Renal cortex interstitium (tissue), 15 donors: ENCODE measurements at places on chromosomes 4 and X.

DNA sequence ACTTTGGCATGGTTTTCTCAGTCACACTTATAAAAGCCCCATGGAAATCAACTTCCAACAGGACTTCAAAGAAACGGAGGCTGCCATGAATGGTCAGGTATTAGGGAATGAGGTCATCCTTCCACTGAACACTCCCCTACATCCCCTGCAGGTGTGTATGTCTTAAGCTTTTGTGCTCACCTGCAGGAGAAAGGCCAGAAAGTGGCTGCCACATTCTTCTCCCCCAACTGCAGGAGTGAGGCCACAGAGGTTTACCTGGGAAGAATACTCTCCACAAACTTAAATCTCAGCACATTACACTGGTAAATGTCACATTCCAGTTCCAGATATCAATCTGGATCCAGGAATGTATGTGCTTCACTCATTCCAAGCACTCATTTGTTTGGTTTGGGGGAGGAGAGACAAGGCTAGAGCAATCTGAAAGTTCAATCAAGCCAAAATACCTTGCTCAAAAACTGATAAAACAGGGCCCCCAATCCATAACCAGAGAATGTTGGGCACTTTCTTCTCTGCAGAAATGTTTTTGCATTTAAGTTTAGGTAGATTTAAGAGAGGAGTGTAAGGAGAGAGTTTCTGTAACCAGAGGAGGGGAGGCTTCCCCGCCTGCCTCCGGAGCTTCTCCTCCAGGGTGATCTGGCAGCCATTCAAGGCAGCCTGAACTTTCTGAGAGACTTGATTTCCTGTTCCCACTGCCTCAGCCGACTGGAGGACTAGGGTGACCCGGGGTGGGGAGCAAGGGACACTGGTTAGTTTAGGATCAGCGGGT lies 15.4 kb downstream of the FAM9C start:
- peak; percentile 63 for DNase-seq

- DNase-seq: no peak
Measured at GRCh38 chr4:112150920-112151319, 5.7 kb downstream of the FAM241A start.

DNA sequence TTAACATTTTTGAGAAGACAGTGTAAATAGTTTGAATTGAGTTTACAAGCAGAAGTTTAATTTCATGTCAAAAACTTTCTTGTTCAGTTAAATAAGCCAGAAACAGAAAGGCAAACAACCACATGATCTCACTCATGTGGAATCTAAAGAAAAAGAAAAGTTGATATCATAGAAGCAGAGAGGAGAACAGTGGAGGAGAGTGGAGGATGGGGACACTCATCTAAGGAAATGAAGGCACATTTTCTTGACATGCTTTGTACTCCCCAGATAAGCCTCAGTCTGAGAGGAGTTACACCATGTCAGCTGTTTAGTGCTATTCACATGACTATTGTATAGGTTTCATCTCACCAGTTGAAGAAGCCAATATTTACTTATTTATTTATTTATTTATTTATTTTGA lies 13.5 kb downstream of the SNCA start:
- DNase-seq: no peak

DNA sequence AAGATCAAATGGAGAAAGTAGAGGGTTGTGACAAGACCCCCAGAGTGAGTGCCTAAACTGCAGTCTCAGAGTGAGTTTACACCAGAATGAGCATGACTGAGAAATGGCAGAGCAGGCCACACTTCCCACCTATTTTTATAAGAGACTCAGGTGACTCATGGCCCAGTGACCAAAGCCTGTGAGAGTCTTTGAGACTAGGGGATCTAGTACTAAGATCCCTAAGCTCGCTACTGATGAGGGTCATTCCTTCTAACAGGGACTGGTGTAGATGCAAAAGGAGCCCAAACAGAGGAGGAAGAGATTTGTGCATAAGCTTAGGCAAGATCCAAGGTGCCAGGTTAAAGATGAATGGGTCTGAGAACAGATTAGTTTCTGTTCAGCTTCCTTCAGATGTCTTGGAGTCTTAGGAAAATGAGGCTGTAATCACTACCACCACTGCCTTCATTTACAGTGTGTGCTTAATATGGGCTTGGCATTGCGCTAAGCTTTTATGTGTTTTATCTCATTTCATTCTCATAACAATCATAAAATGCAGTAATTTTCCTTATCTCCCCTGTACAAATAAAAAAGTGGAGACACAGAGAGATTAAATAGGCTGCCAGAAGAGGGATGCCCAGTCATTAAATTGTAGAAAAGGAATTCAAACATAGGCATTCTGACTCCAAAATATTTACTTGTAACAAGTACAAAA lies 62.8 kb downstream of the RWDD4 start:
- DNase-seq: no peak

- no peak for DNase-seq
Measured at GRCh38 chrX:47900833-47901232, 64.1 kb downstream of the ZNF81 start.

GRCh38 chr4:128958194-128958593 lies 135.1 kb downstream of the SCLT1 start:
- DNase-seq: no peak

DNA sequence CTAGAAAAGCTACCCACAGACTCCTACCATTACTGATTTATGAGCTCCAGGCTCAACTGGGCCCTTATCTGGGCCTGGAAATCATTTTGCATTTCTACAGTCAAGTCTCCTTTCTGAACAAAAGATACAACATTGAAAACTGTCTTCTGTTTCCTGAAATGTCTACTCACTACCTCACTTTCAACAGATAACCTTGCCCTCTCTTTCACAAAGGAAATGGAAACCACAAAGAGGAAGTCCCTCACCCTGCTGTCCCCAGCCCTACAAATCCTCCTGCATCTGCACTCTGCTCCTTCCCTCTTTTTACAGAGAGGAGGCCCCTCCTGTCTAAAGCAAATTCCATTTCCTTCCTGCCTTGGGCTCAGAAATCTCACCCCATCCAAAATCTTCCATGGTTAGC lies 24.8 kb upstream of the CYBB start:
- no peak for DNase-seq

DNA sequence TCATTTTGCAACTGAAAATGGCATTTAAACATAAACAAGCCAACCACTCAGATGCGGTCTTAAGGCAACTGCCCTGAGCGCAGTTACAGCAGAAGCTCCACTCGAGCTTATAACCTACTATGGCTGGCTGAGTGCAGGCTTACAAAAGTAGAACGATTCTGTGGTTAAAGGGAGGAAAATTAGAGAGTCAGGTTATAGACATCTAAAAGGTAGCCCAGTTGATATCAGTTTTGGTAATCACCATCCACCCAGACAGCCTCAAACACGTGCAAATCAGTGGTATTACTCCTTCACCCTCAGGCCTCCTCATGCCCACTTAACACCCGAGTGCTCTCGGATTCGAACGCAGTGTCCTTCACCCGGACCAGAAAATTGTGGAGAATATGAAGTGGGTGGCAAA lies 3.1 kb downstream of the LEF1 start:
- DNase-seq: no peak

- DNase-seq: no peak
Measured at GRCh38 chrX:29215251-29215650, 628.0 kb downstream of the IL1RAPL1 start.

DNA sequence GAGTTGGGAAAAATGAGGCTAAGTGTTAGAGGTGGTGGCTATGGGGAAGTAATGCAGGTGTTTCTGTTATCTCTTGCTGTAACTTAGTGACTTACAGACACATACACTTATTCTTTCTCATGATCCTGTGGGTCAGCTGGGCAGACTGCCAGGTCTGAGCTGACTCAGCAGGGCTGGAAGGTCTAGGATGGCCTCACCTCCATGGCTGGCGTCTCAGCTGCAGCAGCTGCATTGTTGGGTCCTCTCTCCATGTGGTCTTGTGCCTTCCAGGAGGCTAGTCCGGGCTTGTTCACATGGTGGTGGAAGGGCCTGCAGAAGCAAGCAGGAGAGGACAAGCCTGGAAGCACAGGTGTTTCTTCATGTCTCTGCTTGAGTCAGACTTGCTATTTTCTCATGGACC lies 172.7 kb downstream of the NHS start:
- no peak for DNase-seq

DNA sequence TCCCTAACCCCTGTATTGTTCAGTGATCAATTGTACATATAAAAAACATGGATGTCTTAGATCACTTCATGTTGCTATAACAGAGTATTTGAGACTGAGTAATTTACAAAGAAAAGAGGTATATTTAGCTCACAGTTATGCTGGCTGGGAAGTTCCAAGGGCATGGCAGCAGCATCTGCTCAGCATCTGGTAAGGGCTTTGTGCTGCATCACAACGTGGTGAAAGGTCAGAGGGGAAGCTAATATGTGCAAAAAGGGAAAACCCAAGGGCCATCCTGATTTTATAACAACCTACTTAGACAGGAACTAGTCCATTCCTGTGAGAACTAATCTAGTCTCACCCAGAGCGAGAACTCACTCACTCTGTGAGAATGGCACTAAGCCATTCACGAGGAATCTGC lies 128.2 kb upstream of the OTUD4 start:
- DNase-seq: no peak

GRCh38 chr4:69323284-69323683 lies 43.0 kb downstream of the UGT2B28 start:
- no peak for DNase-seq

GRCh38 chr4:137707626-137708025 lies 175.3 kb upstream of the PCDH18 start:
- DNase-seq: no peak

DNA sequence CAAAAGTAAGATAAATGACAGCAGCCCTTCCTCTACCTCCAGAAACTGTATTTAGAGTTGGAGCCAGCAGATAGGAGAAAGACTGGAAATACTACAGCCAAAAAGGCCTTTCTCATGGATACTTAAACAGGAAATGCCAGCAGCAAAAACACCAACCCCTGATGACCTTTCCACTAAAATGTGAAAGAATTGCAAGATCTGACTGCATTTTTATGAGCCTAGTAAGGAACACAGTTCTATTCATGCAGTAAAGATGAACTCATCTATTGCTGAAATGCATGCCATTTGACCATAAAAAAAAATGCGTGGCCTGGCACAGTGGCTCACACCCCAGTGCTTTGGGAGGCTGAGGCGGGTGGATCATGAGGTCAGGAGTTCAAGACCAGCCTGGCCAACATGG lies 19.9 kb downstream of the ABCG2 start:
- no peak for DNase-seq

- no peak for DNase-seq
Measured at GRCh38 chrX:110442635-110443034, 84.0 kb downstream of the RTL9 start.

DNA sequence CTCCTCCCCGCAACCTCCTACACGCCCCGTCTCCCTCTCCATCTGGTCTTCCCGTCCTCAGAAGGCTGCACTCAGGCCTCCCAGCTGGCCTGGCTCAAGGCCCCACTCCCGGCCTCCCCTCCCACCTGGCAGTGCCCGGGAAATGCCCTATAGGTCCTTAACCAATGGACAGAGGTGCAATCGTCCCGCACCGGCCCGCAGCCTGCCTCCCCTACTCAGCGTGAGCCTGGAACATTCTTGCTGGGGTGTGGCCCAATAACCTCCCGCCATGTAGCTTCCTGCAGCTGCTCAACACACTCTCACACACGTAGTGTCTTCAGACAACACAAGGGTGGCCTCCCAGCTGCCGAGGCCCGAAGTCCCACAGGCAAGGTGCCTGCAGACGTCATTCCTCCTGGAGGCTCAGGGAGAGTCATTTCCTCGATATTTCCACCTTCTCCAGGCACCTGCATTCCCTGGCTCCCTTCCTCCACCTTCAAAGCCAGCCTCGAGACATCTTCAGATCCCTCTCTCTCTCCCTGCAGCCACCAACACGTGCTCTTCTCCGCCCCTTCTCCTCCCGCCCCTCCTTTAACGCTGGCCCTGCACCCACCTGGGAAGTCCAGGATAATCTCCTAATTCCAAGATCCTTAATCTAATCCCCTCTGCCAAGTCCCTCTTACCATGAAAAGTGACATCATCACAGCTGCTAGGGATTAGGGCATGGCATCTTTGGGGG lies 56.2 kb downstream of the ADRA2C start:
- no peak for DNase-seq

- DNase-seq: peak; percentile 5
Measured at GRCh38 chr4:32196950-32197688, 1477.0 kb downstream of the PCDH7 start.

GRCh38 chr4:132605551-132605950 lies 543.5 kb upstream of the PCDH10 start:
- no peak for DNase-seq

DNA sequence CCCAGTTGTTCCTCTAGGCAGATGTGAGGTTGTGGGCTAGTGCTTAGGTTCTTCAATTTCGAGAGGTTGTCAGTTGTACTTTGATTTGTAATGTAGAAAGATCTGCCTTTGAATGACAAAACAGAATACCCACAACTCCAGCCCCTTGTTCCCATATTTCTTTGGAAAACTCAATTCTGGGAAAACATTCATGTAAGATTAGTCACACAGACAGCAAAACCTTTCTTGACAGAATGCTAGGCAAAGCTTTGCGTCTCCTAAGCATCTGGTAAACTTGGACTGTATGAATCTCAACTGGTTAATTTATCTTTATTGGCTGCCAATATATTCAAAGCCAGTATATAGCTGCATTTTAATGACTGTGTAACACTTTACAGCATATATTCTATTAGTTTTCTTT lies 34.9 kb downstream of the NOCT start:
- no peak for DNase-seq
